ENCODE measurements at places on chromosomes 5 and 9.

DNA sequence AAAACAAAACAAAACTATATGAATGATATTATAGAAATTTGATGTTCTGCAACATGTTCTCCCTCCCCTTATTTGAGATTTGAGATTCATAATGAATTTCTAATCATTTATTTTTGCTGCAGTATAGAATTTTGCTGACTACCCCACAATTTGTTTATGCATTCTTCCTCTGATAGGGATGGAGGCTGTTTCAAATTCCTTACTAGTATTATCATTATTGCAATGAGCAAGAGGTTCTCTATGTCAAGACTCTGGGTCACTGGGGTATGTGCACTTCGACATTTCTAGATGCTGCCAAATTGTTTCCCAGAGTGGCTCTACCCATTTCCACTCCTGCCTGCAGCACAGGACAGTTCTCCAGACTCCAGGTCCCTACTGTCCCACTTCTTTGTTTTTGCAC, 54.9 kb upstream of the DAB2IP start:
- DNase-seq = no peak

DNA sequence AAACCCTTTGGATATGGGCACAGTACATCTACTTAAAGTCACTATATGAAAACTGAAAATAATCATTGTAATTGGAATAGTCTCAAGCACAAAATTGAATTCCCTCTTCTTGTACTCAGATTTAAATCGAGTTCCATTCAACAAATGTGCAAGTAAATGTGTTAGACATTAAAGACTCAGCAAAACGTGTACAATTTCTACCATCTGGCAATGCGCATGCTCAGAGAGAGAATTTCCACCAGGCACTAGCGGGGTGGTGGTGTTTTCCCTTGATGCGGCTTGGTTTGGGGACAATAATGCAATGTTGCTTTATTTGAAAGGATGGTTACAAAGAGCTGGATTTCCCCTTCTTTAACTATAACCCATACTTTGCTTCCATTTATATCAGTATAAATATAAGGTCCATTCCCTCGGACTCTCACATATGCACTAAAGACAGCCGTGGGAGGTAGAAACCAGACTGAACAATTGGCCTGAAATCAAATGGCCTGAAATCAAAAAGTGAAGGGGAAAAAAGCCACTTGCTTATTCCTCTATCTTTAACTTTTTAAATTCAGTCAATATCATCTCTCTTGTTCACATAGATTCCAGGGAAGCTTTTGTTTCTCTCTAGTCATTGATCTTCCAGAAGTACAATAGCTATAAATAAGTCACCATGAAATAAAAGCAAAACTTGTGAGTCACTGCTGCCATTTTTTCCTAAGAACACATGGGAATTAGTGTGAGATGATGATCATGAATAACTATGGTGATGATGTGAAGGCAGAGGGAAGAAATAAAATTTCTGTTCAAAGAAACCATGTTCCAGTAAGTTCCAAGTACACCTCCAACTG, 59.2 kb downstream of the ADAMTS12 start:
- no peak for DNase-seq

DNA sequence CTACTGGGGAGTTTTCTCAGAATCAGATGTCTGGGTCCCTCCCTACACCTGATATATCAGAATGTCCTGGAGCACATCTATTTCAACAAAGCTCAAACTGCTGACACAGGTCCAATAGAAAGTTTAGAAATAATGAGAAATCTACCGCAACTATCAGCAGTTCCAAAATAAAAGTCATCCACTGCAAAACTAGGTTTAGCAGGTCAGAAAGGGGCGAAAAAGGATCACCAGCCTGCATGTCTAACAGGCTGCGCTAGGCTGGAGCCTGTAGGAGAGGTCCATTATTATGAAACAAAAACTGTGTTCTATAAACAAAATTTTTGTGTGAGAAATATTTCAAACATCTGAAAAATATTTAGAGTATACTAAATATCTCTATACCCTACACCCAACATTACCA, 84.1 kb upstream of the RNF38 start:
- no peak for DNase-seq

DNA sequence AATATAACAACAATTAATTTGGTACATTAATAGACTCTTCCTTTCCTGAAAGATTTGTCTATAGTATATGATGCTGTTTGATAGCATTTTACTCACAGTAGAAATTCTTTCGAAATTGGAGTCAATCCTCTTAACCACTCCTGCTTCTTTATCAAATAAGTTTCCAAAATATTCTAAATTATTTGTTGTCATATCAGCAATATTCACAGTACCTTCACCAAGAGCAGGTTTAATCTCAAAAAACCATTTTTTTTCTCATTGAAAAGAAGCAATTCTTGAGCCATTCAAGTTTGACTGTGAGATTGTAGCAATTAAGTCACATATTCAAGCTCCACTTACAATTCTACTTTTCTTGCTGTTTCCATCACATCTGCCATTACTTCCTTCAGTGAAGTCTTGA, 83.5 kb upstream of the PRR16 start:
- no peak for DNase-seq

DNA sequence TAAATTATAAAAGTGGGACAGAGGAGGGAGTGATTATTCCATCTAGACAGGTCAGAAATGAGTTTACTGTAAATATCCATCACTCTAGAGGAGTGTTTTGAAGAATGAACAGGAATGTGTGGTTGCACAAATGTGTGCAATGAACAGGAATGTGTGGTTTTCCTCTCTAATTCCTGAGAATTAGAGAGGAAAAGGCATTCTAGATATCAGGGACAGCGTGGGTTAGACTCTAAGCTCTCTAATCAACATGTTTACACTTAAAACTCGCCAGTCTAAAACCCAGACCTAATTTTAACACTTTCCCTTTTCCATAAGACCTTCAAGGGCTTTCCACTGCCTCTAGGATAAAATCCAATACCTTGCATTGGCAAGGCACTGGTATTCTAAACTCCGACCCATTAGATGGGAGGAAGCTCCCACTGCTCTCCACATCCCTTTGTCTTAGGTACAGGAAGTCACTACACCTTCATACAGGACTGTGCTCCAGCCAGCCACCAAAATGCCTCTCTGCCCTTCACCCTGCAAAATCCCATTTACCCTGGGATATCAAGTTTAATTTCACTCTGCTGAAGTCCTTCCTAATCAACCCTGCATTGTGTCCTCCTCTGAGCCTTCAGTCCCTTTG, 67.9 kb downstream of the NFIB start:
- no peak for DNase-seq

- DNase-seq = peak; percentile 55
These were observed 40.6 kb upstream of the ZNG1F start for GRCh38 chr9:41229408-41230401.

GRCh38 chr9:123478160-123478559, 122.2 kb downstream of the CRB2 start:
- no peak for DNase-seq

- no peak for DNase-seq
These were observed 233.6 kb upstream of the EDIL3 start for GRCh38 chr5:84618262-84618661.

GRCh38 chr5:130978475-130978874, 186.6 kb downstream of the HINT1 start:
- no peak for DNase-seq

DNA sequence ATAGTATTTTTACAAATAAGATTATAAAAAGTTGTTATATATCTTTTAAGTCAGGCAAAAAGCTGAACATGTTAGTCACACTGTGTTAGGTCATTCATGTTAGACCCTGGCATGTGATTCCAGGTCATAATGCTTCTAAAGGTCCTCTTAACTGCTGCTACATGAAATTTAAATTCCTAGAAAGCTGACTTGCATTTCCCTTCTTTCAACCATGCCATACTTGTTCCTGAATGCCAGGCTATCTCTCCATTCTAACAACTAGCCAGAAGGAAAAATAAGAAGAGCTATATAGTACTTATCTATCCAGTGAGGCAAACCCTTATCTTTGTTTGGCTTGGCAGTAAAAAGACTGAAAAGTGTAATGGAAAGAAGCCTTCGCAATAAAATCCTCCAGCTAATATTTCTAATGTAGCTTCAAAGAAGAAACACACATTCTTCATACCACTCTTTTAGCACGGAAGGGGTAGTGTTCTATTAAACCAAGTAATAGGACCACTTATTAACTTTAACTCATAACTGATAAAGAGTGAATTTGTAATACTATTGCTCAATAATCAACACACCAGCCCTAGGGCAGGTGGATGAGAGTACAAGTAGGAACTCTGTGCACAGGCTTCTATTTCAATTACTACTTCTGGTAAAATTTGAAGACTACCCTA, 310.2 kb downstream of the PDE4D start:
- no peak for DNase-seq

DNA sequence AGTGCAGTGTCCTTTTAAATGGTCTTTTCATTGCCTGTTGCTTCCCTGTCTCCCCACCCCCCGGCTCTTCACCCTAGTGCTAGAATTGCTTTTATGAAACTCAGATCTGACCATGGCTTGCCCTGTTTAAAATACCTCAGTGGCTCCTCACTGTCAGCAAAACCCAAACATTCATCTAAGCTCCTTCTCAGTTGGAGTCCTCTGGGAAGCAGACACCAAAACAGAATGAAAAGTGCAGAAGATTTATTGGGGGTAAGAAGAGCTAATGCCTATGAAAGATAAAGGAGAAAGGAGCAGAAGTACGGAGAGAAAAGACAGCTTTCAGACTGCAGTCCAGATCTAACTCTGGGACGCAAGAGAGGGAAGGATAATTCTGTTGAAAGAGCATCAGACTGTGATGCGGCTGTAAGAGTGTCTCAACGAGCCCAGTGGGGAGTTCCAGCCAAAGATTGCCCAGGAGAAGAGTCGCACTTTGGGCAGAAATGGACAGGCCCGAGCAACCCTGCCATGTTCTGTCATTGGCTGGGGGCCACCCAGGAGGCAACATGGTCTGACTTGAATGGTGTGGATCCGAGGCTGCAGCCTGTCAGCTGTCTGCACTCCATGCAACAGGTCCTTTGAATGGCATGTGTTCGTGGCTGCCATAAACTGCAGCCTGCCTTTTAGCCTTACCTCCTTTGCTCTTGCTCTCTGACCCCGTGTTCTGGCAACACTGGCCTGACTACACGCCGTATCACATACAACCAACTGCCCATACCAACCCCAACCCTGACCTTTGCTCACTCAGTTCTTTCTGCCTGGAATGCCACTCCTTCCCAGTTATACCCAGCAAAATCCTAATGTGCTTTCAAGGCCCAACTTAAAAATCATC, 55.9 kb downstream of the IRF1 start:
- no peak for DNase-seq

DNA sequence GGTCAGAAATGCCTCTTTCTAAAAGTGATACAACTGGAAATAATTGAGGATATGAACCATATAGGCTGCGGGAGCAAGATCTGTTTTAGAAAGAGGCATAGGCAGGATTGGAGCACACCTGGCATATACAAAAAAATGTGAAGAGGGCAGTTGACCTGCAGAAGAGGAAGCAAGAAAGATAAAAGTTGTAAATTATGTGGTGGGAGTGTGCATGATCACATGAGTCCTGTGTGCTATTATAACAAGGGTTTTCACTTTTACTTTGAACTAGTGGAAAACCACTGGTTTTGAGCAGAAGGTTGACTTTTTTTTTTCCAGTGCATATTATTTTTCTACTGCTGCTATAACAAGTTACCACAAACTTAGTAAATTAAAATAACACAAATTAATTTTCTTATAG, 489.3 kb downstream of the ANXA1 start:
- no peak for DNase-seq

DNA sequence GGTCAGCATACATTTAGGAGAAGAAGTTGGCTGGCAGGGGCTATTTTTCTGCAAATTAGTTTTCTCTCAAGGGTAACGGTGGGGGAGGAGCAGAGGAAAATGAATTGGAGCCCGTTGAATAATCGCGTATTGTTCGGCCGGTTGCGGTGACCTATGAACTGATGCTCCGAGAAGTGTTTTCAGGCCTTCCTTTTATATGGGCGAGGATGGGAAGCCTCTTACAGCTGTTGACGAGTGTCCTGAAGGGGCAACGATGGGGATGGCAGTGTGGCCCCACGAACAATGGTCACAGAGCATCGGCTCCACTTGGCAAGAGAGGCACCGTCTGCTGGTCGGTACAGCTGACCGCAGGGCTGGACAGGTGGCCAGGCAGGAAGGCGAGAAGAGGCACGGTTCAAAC, 400.7 kb downstream of the ZSWIM6 start:
- peak; percentile 57 for DNase-seq

GRCh38 chr5:44875661-44876605, 67.2 kb downstream of the MRPS30 start:
- DNase-seq = no peak

GRCh38 chr9:818958-819357, 22.5 kb upstream of the DMRT1 start:
- peak; percentile 30 for DNase-seq

GRCh38 chr5:169828385-169828784, 151.9 kb downstream of the INSYN2B start:
- no peak for DNase-seq

DNA sequence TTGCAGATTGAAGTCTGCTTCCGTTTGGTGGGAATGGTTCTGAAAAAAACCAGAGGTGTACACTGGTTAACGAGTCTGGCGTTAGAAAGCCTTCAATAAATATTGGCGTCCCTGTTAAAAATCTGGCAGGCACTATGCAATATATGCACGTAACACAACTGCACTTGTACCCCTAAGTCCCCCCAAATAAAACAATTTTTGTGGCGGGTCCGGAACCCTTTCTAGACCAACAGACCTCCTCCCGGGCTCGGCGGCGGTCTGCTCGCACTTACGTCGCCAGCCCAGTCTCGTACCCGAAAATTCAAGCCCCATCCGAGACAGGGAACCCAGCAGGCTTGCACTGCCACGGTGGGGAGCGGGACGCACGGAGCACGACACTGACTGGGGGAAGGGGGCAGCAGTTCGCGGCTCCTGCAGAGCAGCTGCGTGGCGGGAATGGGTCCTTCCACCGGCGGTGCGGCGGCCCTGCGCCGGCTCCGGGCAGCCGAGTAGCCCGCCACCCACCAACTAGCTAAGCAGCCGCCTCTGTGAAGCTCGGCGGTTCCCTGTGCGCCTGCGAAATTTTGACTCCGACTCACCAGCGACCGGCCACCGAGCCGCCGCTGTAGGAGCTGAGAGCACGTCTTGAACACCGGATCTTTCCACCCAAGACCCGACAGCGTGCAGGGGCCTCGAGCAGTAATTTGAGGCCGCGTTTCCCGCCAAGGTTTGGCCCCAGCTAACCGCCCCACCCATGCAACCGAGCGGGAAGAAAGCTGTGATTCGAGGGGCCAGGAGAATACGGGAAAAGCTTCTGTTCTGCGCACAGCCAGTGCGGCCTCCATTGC, 3.9 kb downstream of the MCIDAS start:
- DNase-seq = no peak

- DNase-seq = no peak
These were observed 334.0 kb downstream of the NFIB start for GRCh38 chr9:13979941-13980318.

- peak; percentile 39 for DNase-seq
These were observed 15.5 kb downstream of the MEGF9 start for GRCh38 chr9:120698766-120699165.

Data from Ammon's horn (tissue), 1 donor.